ENCODE measurements at places on chromosomes 2 and 18.

GRCh38 chr2:143685421-143686078 lies 556.3 kb downstream of the ARHGAP15 start:
- no peak for DNase-seq

DNA sequence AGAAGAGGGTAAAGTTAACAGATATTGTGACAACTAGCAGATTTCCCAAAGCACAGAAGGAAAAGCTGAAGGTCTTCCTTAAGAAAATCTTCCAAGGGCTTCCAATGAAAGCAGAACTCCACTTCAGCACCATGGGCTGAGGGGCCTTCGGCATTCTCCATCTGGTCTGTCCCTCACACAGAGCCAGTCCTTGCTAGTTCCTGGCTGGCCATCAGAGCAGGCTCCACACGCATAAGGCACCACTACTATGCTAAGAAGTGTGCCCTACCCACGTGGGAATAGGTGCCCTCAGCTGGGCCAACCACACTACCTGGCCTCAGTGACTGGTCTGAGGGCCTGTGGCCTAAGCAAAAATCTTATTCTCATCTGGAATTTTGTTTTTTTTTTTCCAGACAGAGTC lies 73.5 kb downstream of the METTL4 start:
- no peak for DNase-seq

DNA sequence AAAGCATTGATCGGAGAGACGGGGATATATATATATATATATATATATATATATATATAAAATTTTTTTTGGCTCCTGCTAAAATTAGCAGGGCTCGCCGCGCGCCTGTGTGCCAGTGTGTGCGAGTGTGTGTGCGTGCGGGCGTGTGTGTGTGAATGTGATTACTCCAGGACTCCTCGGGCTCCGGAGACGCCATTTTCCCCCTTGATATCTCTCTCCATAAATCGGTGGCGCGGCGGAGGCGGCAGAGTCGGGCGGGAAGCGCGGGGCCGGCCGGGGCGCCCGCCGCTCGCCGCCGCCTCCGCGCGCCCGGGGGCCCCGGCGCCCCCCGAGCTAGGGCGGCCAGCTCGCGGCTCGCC lies 795 bp upstream of the SETBP1 start:
- DNase-seq = peak; percentile 24

- DNase-seq = no peak
Measured at GRCh38 chr18:55501982-55502710, 85.8 kb downstream of the TCF4 start.

GRCh38 chr2:9024575-9024974 lies 21.1 kb upstream of the MBOAT2 start:
- DNase-seq = no peak

- no peak for DNase-seq
Measured at GRCh38 chr2:62663920-62664795, 41.4 kb upstream of the EHBP1 start.

DNA sequence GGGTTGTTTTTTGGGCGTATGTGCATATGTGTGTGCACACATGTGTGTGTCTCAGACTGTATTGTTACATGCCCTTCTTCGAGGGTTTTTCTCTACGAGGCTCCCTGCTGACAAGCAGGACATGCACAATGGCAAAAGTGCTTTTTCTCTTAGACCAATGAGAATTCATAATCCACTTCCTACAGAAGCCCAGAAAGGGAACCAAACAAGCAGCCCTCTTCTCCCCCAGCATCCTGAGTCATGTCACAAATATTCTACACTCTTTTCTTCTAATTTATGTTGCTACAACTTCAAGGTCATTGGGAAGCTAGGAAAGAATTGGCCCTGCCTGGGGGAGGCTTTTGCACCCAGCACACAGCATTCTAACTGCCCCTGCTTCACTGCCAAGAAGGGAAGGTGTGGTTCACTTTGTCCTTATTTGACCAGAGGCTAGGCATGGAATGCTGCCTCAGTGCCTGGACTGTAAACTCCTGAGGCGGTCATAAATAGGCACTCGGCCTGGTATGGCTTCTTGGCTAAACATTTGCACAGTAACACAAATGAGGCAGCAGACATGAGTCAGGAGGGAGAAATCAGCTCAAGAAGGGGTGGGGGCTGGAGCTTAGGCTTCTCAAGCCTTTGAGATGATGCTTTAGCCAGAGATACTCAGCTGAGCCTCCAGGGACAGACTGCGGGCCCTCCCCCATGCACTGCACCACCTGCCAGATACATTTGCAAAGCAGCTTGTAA lies 92.7 kb upstream of the KLF7 start:
- no peak for DNase-seq

- DNase-seq = no peak
Measured at GRCh38 chr2:76080154-76080553, 369.4 kb upstream of the GCFC2 start.

DNA sequence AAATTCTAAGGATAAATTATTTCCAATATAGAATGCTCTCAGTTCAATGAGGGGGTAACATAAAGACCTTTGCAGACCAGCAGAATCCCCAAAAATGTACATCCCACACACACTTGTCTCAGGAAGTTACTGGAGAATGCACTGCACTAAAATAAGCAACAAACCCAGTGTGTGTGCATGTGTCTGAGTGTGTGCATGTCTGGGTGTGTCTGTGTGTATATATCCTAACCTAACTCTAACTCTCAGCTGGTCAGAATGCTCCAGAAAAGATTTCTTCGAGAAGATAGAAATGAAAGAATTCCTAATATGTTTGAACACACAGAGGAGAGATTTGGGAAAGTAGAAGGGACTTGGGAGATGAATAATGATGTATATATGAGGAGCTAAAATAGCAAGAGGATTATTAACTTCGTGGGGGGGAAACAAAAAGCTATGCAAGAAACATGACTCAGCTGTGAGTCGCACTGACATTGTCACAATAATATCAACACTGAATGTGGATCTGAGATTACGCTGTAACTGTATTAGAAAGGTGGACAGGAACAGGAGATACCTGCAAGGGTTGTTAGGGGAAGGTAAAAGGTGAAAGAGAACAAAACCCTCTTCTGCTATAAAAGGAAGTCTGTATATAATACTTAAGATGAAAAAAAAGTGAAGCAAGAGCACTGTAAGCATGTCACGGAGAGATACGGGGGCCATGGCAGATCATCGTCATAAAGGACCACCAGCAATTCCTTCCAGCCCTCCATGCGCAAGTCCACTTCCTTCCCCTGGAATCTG lies 11.1 kb downstream of the COLEC12 start:
- DNase-seq = no peak

DNA sequence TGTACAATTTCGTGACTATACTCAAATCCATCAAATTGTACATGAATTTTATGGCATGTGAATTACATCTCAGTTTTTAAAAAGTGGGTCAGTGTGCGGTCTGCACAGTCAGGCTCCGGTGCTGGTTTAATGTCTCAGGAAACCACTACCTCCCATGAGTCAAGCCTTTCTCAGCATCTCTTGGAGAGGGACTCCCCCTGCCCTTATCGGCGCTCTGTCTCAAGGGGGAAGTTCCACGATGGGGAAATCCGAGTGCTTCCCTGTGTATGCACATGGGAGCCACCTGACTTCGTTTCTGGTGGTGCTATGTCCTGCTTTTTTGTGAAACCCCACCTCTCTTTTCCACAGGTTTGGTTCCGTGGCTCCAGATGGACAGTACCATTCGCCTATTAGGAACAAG lies 72.5 kb downstream of the ACOXL start:
- DNase-seq = peak; percentile 86

DNA sequence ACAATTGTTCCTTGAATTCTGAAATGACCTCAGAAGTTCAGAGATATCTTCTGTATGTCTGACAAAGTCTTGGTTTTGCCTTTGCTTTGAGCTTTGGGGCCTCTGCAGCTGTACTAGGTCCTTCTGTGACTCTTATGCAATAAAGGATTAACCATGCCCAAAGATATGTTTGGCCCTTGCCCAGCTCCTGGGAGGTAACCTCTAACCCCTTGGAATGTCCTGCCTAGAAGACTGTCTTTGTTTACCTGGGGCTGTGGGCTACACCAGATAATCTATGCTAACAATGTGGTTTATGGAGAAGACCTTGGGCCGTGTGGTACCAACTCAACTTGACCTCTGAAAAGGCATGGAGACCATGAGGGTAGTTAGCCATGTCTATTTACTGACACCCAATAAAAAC lies 140.9 kb upstream of the CAPN13 start:
- no peak for DNase-seq

- DNase-seq = no peak
Measured at GRCh38 chr2:69961496-69961895, at the start of gene ASPRV1. Gene ASPRV1 (minus strand): TSS chr2:69961631. CDS start chr2:69961436, 195 bp downstream.

- no peak for DNase-seq
Measured at GRCh38 chr2:208195531-208195930, 5.7 kb upstream of the C2orf80 start.

DNA sequence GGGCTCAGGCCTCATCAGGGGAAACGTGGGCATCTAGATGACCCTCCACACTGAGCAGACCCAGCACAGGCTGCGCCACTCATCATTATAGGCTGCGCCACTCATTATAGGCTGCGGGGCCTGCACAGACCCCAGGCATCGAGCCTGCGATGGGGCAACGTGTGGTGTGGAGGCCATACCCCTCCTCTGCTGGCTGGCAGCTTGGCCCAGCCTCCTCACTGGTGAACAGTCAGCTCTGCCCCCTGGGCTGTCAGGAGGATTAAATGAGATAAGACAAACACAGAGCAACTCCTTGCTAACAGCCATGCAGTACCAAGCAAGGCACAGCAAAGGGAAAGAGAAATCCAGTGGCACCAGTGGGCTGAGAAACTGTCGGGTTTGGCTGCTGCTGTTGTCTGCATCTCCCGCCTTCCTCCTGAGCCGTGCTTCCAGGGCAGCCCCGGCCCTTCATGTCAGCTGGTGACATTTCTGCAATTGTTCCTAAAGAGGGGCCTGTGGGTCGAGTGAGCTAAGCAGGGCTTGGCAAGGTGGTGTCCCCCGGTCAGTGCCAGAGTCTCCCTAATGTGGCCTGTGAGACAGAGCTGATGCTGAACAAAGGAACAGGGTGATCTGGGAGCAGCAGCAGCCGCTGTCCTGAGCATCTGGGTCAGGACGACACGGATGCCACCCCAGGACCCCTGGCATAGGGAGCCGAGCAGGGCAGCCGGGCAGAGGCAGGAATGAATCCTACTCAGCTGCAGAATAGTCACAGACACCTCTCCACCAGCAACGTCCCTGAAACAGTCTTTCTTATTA lies 48.7 kb downstream of the RRM2 start:
- DNase-seq = no peak

DNA sequence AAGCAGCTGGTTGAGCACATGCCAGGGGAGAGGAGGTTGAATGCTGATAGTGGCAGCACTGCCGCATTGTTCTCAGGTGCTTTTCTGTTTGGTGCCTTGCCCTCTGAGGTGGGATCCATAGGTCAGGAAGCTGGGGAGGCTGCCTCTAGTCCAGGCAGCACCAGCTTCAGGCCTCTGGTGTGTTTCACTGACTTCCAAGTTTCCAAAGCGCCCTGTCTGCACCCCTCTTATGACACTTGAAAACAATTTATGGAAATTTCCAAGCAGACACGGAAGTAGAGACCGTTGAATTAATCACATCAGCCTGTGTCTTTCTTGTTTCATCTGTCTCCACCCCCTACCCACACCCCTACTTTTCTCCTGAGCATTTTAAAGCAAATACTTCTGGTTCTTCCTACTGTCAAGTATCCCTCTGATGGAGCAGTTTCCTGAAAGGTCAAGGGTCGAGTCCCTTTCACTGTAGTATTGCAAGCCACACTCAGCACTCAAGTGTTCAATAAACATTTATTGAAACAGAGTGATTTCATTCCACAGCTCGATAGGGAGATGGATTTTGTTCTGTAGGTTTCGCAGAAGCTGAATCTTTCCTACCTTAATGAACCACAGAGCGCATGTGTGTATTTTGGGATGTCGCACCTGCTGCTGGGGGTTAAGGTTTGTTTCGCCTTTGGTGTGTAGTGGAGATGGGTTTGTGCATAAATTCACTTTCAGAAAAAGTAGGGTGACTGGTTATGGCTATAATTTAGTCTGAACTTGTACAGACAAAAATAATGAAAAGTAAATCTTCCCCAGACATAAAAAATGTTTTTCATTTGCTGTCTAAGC lies 21.4 kb downstream of the DGKD start:
- DNase-seq = no peak

- no peak for DNase-seq
Measured at GRCh38 chr2:62305421-62306176, 109.7 kb downstream of the B3GNT2 start.

GRCh38 chr18:32730068-32730467 lies 42.8 kb downstream of the KLHL14 start:
- no peak for DNase-seq

GRCh38 chr2:16707014-16707623 lies 41.5 kb upstream of the CYRIA start:
- no peak for DNase-seq

- DNase-seq = no peak
Measured at GRCh38 chr18:55893948-55894347, 306.0 kb upstream of the TCF4 start.

DNA sequence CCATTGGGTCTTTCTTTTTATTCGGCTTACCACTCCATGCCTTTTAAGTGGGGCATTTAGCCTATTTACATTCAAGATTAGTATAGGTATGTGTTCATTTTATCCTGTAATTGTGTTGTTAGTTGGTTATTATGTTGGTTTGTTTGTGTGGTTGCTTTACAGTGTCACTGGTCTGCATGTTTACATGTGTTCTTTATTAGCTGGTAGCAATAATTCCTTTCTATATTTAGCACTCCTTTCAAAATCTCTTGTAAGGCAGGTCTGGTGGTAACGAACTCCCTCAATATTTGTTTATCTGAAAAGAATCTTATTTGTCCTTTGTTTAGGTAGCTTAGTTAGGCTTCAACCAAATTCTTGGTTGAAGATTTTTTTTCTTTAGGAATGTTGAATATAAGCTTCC lies 68.7 kb upstream of the XDH start:
- DNase-seq = no peak

GRCh38 chr18:58966704-58967103 lies 102.0 kb downstream of the ZNF532 start:
- DNase-seq = no peak

GRCh38 chr2:161965994-161966393 lies 108.0 kb downstream of the DPP4 start:
- DNase-seq = no peak

DNA sequence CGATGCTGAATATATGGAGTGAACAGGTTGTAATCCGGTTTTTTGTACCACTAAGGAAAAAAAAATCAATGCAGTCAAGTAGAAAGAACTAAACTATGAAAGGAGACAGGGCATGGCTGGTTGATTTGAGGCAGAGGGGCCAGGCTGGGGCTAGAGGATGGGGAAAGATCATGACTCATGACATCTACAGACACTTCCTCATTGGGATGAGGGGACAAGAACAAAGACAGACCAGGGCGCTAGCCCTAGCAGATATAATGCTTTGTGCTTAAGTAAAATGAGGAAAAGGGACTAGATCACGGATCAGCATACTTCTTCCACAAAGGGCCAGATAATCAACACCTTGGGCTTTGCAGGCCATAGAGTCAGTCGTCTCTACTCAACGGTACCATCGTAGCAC lies 55.8 kb downstream of the ST6GAL2 start:
- no peak for DNase-seq

GRCh38 chr2:196840171-196840570 lies 31.0 kb upstream of the C2orf66 start:
- DNase-seq = no peak
